Stimulated activated CD4-positive, alpha-beta T cell treated with anti-CD3 and anti-CD28 coated beads, Interleukin-12 subunit alpha, Interleukin-12 subunit beta, amount 100 ng/mL, for 24 hours (primary cell): ENCODE measurements at places on chromosomes 5 and 9.

- DNase-seq: no peak
Measured at GRCh38 chr5:74648835-74649293, 8.3 kb upstream of the ENC1 start.

DNA sequence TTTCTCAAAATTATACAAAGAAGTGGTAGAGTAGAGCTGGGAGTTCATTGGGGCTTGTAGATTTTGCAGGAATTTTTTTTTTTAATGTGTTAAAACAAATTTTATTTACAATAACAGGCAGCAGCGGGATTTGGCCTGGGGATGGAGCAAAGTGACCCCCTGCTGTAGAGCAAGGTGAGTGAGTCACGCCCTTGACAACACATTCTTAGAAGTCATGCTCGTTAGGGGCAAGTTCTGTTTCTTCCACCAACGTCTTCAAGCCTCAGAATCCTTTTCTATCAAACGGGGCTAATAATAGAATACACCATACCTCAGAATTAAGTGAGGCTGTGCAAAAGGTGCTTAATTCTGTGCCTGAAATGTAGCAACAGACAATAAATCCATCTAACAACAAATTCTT is 1.1 kb upstream of the ANKDD1B start:
- no peak for DNase-seq

- DNase-seq: no peak
Measured at GRCh38 chr5:67636091-67636490, 439.5 kb upstream of the CD180 start.

DNA sequence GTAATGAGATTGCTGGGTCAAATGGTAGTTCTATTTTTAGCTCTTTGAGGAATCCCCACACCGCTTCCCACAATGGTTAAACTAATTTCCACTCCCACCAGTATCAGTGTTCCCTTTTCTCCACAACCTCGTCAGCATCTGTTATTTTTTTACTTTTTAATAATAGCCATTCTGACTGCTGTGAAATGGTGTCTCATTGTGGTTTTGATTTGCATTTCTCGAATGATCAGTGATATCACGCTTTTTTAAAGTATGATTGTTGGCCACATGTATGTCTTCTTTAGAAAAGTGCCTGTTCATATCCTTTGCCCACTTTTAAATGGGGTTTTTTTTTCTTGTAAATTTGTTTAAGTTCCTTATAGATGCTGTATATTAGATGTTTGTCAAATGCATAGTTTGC is 73.5 kb downstream of the MTAP start:
- DNase-seq: no peak

DNA sequence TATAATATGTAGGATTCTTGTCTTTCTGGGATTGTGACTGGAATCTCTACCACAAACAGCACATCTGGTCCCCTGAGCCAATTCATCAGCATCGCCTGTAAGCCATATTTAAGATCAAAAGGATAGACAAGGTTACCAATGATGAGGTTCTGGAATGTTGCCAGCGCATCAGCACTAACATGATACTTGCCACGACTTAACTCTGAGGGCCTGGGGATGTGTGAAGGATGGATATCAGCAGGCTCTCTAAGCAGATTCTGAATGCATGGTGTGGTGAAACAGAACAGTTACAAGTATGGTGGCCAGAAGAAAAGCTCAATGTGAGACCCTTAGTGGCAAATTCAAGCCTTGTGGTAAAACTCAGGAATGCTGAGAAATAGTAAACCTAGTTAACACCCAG is 143.0 kb downstream of the XRCC4 start:
- no peak for DNase-seq

GRCh38 chr9:98087420-98088354 is 31.2 kb downstream of the NANS start:
- DNase-seq: no peak

GRCh38 chr5:10578869-10579268 is 15.0 kb downstream of the ANKRD33B start:
- DNase-seq: no peak

DNA sequence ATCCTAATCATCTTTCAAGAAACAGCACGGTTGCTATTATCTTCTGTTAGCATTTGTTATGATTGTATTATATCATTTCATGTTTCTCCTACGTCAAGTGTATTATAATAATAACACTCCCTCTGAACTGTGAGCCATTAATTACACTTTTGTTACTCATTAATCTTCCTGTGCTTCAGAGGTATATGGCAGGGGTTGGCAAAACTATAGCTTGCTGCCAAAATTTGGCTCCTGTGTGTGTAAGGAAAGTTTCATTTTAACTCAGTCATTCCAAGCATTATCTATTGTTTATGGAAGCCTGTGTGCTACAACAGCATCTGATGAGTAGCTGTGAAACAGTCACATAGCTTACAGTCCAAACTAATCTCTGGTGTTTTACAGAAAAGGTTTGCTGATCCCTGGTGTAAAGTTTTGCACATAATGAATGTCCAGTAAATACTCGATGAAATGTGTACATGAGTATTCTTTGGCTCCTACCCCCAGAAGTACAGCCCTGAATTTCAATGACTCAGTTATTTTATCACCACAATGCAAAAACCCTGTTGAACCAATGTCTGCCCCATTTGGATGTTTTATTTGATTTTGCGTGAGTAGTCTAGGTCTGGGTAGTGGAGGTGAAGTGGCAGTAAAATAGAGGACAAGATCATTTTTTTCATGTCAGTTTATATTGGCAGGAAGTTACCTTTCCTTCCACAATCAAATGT is 648.2 kb downstream of the MAT2B start:
- DNase-seq: no peak

DNA sequence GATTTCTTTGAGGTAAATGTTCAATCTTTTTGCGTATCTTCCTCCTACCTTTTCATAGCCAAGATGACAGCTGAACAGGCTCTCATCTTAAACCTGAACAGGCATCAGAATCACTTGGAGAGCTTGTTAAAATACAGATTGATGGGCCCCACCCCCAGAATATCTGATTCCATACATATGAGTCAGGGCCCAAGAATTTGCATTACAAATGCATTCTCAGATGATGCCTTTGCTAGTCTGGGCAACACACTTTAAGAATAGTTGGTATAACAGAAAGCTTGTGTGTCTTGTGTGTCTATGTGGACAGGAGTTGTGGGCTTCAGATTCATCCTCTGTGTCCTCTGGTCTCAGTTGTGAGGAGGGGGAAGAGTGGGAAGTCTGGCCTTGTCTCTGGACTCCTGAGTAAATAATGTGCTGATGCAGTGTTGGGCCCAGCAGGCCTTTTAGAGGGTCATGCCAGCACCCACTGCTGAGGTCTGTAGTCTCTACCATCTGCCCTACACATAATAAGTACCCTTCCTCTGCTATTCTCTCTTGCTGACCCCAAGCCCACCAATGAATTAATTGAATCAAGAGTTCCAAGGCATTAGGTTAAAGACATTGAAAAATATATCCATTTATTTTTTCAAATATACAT is 43.1 kb downstream of the PTCD2 start:
- no peak for DNase-seq

- no peak for DNase-seq
Measured at GRCh38 chr5:38555354-38556087, 925 bp downstream of the LIFR start.

DNA sequence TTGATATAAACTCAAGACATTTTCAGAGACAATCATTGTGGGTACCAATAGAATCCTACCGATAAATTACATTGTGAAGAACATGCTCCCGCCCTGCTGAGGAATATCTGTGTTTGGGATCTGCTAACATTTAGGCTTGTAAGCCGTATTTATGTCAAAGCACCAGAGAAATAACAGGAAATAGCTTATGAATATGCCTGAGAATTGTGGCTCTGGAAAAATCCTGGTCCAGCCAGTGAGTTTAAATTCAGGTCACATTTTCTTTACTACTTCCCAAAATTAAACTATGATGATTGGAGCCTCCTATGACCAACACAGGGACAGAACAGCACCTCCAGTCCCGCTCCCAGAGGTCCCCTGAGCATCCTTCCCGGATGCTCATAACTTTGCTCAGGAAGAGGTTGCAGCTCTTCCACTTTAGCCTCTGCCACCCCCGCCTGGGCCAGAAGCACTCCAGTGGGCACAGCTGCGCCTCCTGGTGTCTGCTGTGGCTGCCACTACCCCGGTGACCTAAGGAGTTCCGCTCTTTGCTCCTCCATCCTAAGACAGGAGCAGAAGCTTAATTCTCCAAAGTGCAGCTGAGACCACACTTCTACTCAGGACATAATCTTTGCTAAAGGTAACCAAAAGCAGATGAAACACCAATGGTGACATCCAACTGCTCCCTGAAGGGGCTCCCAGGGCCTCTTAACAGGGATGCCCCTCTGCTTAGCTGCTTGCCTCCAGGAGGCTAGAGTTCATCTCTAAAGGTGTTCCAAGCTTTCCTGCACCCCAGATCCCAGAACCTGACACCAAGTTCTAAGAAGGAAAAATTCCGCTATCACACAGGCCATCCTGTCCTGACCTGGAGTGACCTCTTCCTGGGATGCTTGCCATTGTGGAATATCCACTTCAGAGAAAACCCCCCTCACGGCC is 58.8 kb downstream of the SLC1A1 start:
- DNase-seq: no peak

DNA sequence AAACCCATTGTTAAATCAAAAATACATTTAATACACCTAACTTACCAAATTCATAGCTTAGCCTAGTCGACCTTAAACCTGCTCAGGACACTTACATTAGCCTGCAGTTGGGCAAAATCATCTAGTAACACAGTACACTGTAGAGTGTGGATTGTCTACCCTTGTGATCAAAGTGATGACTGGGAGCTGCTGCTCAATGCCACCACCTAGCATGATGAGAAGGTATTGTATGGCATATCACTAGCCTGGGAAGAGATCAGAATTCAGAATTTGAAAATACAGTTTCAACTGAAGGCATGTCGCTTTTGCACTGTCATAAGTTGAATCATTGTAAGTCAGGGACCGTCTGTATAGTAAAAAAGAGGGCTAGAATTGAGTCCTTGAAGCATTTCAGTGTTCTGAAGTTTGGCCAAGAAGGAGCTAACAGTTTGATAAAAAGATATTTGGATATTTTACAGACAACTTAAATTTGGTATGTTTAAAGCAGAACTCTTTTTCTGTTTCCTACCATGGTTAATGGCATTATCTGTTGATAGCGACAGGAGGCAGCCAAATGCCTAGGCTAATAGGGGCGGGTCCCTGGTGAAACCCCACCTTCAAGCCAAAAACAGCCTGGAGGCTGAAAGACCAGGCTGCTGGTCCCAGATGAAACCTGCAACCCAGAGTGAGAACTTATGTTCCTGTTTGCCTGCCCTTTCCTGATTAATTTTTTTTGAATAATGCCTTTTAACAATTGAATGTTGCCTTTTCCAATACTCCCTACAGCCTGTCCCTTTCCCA is 23.0 kb downstream of the SMIM15 start:
- no peak for DNase-seq

DNA sequence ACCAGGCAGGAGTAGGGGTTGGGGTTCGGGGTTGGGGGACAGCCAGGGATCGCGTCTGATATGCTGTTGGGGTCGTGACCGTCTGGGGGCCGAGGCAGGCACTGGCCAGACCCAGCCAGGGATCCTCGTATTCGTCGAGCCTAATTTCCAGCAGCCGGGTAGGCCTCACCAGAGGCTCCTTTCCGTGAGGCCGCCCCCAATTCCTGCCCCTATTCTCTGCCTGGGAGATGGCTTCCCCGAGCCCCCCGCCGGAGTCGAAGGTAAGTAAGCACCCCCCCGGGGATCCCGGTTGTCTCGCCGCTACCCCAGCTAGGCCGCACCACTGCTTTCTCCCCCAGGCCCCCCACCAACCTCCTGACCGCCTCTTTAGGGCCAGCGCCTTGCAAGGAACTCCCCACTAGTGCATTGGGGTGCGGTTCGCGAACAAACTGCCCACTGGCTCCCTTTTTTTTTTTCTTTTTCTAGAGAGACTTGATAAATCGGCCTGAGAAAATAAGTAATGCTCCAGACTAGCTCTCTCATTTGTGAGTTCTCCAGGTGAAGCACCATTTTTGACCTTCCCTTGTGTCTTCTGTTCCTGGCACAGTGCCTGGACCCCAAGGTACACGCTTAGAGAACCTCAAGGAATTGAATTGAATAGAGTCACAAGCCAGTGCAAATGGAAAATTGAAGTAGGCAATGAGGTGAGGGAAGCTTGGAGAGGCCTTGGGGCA is 435 bp downstream of the ZNF189 start:
- DNase-seq: no peak

- DNase-seq: no peak
Measured at GRCh38 chr9:104810421-104811339, 46.8 kb downstream of the NIPSNAP3B start.

DNA sequence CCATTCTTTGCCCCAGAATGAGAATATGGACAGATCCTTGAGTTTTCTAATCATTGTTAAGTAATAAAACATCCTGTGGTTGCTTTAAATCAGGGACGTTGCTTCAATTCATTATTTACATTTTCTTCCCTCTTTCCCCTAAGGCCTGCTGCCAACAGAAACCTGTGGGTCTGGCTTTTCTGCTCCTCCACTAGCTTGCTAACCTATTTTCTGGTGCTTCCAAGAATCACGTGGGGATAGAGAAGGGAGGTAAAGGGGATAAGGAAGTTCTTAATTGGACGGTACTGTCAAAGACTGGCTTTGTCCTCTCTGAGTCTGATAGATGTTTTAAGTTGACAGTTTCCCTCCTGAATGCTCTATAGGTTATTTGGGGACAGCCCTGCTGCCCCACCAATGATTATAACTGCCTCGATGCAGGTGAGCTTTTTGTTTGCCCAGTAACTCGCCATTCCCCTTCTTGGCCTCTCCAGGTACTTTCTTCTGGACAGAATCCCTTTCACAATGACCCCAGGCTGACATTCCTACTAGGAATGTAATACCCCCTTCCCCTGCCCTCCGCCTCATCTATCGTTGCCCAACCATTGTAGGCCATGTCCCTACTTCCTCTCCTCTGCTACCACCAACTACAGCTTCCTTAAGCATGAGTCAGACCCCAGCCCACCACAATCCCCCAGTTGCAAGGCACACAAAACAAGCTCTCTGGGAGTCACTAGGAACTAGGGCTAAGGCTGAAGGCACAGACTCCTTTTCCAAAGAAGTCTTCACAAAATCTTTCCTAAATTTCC is 19.9 kb upstream of the CPEB4 start:
- no peak for DNase-seq

DNA sequence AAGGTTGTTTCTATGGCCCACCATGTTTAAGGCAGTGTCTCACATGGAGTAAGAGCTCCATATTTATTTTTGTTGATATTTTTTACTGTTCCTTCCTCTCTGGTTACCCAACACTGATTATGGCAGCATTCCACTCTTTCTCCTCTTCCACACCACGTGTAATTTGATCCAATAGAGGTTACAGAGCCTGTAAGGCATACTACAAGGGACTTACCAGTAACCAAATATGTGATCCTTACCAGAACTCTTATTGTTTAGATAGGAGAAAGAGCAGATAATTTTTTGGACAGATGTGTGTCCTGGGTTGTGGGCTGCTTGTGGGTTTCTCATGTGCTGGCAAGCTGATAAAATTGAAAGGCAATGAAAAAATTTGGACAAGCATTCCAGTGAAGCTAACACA is 261.3 kb downstream of the TMEM167A start:
- no peak for DNase-seq

DNA sequence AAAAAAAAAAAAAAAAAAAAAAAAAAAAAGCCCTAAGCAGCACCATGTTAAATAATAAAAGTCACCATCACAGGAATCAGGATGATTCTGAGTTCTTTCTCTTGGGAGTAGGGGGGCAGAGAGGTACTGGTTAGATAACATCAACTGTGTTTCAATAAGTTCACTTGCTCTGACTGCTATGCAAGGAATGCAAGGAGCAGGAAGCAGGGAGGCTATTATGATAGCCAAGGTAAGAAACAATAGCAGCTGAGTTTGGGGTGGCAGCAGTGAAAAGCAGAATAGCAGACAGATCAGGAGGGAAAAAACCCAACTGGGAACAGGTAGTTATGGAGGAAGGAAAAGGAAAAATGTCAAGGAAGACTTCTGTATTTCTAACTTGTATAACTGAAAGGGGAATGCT is 8.2 kb downstream of the CEP120 start:
- DNase-seq: no peak

GRCh38 chr5:80156156-80156555 is 99.7 kb downstream of the SERINC5 start:
- DNase-seq: no peak
